ENCODE measurements at places on chromosomes 11 and 22. TPM values are rescaled to one million over a fixed set of nuclear protein-coding genes. Genes with fewer than 3 reads are reported as not detected.
A peak's percentile ranks its signal among the peaks of the same experiment; 100 is the strongest.

DNA sequence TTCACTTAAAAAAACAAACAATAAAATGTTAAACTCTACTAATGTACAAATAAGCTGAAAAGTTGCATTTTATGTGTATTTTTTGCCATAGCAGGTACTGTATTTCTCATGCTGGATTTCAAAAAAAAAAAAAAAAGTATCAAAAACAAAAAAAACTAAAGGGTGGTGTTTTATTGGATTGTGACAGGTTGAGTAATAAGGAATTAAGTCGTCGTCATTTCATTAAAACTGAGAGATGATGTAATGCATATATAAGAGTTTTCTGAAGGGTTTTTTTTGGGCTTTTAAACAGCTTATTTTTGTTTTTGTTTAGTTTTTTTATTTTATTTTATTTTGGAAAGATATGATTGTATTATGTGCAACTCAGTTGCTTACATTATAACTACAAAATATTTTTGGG lies 10.9 kb upstream of the ADSL start:
- DNase-seq, result no peak

GRCh38 chr11:84420271-84420670 lies 1134.1 kb upstream of the CCDC90B start:
- DNase-seq, result no peak

- no peak for DNase-seq
These were observed 35.1 kb upstream of the NAV2 start for GRCh38 chr11:19677381-19678080.

DNA sequence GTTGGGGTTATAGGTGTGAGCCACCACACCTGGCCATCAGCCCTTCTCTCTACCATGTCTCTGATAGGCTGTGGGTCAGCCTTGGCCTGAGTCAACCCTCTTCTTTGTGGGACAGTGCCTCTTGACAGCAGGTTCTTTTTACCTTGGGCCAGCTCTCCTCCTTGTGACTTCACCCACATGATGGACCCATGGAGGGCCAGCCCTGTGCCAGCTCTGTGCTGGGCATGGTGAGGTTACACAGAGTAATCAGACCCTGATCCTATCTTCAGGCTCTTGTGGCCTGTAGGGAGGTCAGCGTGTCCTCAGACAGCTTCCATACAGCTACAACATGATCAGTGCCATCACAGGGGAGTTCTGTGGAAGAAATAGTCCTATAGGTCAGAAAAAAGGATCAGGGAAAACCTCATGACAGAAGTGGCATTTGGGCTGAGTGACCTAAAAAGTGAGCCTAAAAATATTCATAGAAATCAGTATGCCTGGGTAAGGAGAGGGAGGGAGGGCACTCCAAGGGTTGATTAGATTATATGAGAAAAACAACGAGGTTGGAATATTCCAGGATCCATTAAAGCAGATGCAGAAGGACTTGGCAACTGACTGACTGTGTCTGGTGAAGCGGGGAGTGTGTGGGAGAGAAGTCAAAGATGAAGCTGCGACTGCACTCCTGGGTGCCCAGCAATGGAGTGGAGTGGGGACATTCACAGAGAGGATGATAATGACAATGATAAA lies 17.1 kb downstream of the OTOG start:
- DNase-seq, result no peak

- DNase-seq, result peak; percentile 61
These were observed 2.6 kb downstream of the PATZ1 start for GRCh38 chr22:31343235-31344191.

GRCh38 chr11:86274503-86274902 lies 27.5 kb upstream of the HIKESHI start:
- DNase-seq, result no peak

DNA sequence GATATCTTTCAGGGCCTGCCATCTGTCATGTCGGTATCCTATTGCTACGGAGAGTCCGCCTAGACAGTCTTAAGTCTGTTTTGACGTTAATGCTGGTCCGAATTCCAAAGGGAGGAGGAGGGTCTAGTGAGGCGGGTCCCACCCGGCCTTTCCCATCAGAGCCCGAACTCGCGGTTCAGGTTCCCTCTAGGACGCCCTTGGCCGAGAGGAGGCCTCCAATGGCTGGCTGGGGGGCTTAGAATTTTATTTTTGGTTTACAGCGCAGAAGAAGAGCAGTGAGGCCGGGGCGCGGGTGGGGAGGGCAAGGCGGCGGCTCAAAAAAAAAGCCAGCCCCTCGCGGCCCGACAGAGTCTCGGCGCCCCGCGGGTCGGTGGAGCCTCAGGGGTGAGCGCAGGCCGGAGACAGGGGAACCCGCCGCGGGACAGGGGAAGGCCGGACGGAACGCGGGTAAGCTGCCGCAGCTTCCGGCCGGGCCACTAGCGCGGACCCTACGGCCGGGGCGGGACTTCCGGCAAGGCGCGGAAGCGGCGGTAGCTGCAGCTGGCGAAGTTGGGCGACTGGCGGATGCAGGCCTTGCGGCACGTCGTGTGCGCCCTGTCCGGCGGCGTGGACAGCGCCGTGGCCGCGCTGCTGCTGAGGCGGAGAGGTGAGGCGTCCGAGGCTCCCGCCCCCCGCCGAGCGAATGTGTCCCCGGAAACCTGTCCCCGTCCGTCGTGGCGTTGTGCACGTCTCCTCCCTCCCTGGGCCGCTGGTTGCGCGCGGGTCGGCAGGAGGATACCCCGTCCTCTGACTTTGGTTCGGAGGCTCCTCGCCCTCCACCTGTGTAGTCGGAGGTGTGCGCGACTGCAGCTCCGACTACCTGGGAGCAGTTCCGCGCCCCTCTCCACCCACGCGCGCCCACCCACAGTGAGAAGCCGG lies at the start of gene TRMU:
Gene TRMU (plus strand): TSS at position 514 of the 918 bp plus-strand sequence. CDS start 51 bp downstream, at position 565.
- DNase-seq, result peak; percentile 91

Gene TYR
- total RNA-seq, result not detected

Gene ESAM
- total RNA-seq, result 0.49 TPM

Gene OR52A1
- not detected for total RNA-seq

All from OCI-LY7 (cell line).